ENCODE measurements at places on chromosomes 5 and 9.

DNA sequence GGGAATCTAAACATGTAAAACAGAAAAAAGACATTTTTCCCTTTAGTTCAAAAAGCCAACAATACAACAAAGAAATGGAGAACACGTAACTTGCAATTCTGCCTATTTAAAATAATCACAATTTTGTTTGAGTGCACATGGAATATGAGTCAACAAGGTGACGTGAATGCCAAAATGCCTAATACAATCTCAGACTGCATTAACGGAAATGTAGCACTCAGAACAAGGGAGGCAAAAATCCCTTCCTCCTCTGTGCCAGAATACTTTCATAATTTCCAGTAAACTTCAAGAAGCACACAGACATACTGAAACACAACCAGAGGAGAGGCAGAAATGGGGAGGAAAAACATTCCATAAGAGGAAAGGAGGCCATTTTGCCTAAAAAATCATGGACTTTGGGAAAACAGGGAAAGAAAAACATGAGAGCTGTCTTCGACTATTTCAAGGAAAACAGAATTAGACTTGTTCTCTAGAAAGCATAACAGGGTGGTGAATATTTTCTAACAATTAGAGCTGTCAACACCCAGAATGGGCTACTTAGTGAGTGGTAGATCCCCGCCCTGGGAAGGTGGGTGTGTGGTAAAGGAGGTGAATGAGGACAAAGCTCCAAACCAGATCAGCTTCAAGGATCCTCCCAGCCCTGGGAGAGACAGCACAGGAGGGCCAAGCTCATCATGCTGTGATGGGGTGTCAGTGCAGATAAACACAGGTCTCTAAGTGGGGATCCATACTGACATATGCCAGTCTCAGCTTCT is 48.2 kb downstream of the ABCA1 start:
- DNase-seq = no peak

DNA sequence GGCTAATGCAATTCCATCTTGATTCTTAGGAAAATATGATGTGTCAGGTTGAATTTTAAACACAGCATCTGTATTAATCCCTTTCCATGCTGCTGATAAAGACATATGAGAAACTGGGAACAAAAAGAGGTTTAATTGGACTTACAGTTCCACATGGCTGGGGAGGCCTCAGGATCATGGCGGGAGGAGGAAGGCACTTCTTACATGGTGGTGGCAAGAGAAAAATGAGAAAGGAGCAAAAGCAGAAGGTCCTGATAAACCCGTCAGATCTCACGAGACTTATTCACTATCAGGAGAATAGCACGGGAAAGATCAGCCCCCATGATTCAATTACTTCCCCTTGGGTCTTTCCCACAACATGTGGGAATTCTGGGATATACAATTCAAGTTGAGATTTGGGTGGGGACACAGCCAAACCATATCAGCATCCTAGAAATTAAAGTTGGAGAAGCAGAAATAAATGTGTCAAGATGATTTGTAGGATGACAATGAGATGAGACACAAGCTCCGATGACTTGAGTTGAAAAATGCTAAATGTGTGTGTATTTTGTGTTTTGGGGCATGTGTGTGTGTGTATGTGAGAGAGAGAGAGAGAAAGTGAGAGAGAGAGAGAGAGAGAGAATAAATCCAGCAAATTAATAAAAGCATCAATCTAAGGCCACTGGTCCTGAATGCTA is 48.5 kb upstream of the ANKRD55 start:
- DNase-seq = no peak

- DNase-seq = no peak
These were observed 34.5 kb downstream of the BRINP1 start for GRCh38 chr9:119334745-119335144.

GRCh38 chr9:137232101-137232500 is 1.4 kb downstream of the SLC34A3 start:
- no peak for DNase-seq

DNA sequence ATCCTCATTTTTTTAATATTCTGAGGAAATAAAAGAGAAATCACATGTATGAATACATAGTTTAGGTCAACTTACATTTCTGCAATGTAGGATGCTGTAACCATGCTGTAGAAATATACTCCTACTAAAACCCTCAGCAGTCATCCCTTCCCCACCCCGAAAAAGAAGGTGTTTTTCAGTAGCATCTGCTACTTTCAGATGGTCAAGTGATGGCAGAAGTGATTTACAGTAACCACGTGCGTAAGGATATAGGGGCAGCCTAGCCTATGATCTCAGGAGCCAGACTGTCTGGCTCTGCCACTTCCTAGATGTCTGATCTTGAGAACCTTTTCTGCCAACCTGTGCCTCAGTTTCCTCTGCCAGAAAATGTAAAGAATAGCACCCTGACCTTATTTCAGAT is 26.0 kb upstream of the SYK start:
- DNase-seq = no peak

DNA sequence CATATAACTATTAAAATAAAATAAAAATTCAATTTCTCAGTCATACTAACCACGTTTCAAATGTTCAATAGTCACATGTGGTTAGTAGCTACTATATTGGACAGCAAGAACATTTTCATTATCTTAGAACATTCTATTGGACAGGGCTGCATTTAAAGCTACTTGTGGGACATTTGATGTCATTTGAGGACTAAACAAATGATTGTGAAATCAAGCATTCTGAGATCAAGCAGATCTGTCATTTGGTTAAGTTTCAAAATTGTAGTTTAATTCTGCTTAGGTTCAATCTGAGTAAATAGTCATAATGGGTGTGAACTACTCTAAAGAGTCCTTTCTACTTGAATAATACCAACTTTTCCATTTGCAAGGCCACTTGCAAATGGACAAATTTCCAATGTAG is 226.9 kb upstream of the C9orf72 start:
- no peak for DNase-seq

DNA sequence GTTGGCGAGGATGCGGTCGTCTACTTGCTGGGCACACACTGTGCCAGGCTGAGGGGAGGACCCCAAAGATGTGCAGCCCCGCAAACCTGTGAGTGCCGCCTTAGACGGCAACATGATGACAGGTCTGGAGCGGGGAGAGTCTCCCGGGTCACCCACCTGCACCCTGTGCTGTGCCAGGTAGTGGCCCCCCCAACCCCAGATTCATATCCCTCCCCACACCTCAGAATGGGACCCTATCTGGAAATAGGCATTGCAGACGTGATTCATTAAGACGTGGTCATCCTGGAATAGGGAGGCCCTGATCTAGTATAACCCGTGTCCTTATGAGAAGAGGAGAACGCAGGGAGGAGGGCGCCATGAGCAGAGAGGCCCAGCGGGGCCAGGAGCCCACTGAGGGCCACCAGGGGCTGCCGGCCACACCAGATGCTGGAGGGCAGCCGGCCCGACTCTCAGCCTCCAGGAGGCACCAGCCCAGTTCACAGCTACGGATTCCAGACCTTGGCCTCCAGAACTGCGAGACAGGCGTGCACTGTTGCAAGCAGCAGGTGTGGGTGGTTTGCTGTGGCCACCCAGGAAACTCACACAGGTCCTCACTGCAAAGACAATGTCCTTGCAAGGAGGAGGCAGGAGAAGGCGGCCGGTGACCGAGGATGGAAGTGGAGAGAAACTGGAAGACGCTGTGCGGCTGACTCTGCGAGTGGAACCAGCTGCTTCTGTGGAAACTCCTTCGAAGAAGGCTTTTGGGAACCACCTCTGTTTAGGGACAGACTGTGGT is 131.9 kb upstream of the LPCAT1 start:
- no peak for DNase-seq

- DNase-seq = no peak
These were observed 4.6 kb upstream of the MYORG start for GRCh38 chr9:34381323-34381722.

- no peak for DNase-seq
These were observed 62.3 kb downstream of the THBS4 start for GRCh38 chr5:80097451-80097850.

DNA sequence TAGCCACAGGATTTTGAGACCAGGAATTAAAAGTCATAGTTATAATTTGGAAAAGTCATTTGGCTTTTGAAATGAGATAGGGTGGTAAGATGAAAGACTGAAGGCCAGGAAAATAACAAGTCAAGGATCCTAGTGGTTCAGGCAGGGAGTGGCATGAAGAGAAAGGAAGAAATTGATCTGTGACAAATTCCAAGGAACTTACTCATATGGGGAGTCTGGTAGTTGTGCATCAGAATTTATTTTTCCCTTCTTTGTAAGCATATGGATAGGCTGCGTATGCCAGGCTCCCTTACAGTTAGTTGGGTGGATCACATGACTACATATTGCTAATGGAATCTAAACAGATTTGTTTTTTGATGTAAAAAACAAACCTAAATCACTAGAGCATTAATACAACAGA is 21.0 kb downstream of the ISL1 start:
- no peak for DNase-seq

DNA sequence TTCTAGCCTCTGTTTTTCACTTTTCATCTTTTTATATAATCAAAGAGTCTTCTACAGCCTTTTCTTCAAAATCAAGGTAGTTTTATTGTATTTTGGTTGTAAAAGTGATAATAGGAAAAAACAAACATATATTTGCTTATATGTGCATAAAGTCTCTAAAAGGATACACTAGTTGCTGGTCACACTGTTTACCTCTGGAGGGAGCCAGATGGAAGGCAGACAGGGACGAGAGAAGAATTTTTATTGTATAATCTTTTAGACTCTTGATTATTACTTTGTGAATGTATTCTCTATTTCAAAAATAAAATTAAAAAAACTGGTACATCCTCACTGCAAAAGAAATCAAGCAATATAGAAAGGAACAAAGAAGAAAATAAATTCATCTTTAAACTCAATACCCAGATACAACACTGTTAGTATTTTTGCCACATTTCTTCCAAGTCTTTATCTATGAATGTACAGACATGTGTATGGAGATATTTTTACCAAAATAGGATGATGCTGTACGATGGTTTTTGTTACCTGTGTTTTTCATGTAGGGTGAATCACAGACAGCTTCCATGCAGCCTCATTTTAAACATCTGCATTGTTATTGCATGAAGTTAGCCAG is 6.1 kb upstream of the RNF183 start:
- no peak for DNase-seq

DNA sequence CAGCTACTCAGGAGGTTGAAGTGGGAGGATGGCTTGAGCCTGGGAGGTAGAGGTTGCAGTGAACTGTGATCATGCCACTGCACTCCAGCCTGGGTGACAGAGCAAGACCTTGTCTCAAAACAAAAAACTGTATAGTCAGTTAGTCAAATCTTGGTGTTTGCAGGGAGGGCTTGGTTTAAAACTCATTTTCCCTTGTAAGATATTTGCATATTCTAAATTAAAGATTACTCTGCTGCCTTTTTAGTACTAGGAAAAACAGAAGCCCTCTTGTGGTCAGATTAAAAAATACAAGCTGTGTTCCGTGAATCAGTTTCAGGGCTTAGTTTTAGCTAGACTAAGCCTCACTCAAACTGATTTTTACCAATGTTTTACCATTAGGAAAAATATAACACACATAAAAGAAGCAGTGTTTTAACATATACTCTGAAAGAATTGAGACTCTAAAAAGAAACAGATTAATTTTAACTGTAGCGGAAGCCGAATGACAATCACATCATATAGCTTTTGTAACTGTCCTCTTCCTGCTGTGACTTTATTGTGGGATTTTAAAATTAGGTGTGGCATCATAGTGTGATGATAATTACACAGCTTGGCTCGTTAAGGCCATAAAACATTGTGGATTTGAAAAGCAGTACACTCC is 84.9 kb upstream of the BASP1 start:
- DNase-seq = no peak

DNA sequence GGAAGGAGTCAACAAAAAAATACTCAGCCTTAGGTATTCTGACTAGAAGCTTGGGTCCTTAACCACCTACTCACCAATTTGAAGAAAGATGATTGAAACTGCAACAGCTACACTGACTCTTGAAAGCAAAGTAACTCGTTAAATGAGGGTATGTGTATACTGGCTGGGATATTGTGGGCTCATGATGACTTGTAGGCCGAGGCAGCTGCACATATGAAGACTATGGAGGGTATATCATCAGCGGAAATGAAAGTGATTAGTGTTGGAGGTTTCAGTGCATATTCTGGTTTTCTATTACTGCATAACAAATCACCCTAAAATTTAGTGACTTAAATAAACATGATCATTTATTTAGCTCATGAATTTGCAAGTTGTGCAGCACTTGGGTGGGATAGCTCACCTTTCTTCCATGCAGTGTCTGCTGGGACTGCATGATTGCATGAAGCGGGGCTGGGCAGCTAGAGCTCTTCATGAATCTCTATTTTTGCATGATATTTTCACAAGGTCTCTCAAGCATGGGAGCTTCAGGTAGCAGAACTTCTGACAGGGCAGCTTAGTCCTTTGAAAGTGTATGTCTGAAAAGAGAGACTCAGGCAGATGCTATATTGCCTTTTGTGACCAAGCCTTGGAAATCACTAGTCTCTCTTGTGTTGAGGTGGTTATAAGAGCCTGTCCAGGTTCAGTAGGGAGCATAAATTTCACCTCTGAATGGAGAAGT is 96.1 kb upstream of the CDKN2B start:
- DNase-seq = no peak

GRCh38 chr5:54769746-54770145 is 215.6 kb downstream of the ESM1 start:
- no peak for DNase-seq

- DNase-seq = no peak
These were observed 22.1 kb downstream of the FAM170A start for GRCh38 chr5:119651486-119651885.

DNA sequence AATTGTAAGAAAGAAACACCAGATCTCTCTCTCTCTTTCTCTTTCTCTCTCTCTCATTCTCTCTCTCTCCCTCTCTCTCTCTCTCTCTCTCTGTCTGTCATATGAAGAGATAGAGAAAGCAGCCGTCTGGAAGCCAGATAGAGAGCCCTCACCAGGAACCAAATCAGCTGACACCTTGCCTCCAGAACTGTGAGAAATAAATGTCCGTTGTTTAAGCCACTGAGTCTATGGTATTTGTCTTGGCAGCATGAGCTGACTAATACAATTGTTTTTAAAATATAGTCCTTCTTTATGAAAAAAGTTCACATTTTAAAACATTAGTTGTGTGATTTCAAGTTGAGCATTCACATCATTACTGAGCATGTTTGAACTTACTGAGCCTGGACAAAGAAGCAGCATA is 275.6 kb downstream of the CETN3 start:
- DNase-seq = no peak

DNA sequence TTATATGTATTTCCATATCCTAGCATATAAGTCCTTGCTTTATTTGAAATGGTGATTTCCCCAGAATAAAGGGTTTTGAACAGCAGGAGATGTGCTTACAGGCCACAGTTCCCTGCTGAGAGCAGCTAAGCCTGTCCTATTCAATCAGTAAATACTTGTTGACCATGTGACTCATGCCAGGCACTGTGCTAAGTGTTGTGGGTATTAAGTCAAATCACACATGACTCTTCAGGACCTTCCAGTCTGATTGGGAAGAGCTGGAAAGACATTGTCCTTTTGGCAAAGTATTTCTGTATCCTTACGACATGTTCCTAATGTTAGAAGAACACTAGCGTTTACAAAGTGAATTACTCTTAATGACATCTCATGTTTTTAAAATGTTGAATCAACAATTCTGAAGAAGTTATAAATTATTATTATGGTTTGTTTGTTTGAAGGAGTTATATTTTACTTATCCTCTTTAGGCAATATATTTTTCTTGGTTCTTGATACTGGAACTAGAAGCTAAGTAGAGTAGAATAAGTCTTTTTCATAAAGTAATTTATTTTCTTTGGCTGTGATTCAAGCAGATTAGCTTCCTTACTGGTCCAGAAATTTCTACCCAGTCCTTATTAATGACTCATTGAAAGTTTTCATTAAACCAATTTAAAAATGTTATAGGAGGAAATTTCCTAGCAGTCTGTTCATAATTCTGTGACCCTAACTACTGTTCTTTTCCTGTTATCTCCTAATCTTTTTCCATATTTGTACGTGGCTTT is 82.1 kb downstream of the GAPVD1 start:
- peak; percentile 6 for DNase-seq

GRCh38 chr9:22216730-22217172 is 207.6 kb upstream of the CDKN2B start:
- DNase-seq = peak; percentile 28
